CD4-positive, alpha-beta T cell treated with Interleukin-15 for 1 hour (primary cell): ENCODE measurements at places on chromosomes 5 and 9.
A peak's percentile ranks its signal among the peaks of the same experiment; 100 is the strongest.

DNA sequence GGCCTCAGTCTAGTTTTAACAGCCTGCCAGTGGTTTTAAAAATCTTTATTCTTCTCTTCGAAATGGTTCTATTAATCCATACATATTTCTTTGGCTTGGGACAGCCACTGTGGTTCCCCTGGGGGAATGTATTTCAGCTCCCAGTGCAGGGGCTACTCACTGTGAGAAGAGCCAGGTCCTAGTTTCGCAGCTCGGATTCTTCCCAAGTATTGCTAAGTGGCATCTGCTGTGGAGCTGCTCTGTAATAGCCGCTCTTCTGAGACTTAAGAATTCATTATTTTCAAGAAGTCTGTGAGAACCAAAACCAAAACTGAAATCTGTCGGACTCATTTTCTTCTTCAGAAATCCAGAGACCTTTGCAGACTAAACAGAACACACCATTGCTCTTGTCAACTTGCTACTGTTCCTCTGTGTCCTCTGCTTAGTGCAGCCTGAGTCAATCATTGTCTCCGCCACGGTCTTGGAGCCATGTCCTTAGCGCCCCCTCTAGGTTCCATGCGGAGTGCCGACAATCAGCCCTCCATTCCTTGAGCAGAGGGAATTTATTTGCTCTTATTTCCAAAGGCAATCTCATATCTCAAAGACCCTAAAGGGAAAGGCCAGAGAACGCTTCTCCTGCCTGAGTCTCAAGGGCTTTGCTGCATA, 478.2 kb downstream of the SPATA31D1 start:
- no peak for DNase-seq

- no peak for DNase-seq
Observed at GRCh38 chr5:102670224-102670836, 84.8 kb upstream of the PAM start.

DNA sequence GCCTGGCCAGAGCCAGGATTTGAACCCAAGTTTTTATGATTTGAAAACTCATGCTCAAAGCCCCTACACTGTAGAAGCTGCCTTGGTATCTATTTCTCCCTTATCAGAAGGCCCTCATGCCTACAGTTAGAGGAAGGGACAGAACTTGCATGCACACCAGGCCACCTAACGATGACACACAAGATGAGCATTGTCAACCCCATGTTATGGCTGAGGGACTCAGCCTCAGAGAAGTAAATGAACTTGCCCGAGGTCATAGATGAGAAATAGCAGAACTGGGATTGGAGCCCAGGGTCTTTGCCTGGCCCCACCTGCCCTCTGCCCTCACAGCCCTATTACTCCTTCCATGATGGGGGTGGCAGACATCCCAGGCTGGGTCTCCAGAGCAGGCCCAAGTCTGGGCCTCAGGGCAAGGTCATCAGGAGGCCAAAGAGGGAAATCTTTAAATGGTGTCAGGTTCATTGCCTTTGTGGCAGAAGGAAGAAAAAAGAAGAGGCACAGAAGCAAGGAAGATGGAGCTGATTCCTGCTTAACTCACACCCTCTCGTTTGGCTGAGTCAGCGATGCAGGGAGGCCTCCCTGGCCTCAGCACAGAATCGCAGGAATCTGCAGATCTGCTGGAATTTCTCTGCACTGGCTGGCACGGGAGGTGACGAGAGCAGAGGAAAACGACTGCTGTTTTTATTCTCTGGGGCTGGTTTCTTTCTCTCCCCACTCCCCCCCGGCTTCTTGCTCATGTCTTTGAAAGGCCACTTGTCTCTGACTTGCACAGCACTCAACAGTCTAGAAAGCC, 20.6 kb upstream of the CRB2 start:
- DNase-seq = no peak

GRCh38 chr5:71882826-71883741, 164.0 kb downstream of the CARTPT start:
- DNase-seq = no peak

DNA sequence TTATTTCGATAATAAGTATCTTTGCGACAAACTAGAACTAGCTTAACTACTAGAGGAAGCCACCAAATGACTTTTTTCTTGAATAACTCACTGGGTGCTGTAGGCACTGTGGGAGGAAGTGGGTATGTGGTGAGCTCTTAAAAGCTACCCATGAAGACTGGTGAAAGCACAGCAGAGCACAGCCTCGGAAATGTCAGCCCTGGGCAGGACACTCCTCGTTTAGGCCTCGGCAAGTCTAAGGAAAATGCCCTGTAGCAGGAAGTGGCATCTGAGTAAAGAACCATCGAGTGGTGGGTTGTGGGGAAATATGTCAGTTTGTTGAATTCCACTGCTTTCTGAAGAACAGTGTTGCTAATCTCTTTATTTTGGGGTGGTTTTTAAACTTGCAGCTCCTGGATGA, 44.0 kb upstream of the NCS1 start:
- DNase-seq = peak; percentile 77

DNA sequence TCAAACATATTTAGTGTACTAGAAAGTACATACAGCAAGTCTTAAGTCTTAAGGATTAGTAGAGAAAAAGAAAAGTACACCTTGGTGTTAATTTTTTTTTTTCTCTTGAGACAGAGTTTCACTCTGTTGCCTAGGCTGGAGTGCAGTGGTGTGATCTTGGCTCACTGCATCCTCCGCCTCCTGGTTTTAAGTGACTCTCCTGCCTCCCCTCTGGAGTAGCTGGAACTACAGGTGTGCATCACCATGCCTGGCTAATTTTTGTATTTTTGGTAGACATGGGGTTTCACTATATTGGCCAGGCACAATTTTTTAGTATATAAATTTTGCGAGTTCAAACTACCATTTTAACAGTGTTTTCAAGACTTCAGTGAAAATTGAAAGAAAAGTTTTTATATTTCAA, 1941.1 kb upstream of the CDH6 start:
- DNase-seq = no peak

- no peak for DNase-seq
Observed at GRCh38 chr9:68631811-68632210, 73.2 kb upstream of the PIP5K1B start.

DNA sequence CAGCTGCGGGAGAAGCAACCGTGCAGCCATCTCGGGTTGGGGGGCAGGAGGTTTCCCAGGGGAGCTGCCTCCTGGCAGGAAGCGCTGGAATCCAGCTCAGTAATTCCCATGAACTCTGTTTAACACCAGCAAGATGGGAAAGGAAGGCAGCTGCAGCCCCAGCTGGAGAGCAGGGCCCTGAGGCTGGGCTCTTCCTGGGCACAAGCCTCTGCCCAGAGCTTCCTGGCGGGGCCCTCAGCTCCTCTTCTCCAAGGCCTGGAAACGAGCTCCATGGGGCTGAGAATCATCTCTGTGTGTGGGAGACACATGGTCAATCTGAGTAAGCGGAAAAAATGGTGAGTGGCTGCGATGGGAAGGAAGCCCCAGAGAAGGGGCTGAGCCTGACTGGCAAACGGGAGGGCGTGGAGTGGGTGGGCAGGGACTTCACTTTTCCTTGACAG, 6.3 kb downstream of the MRPL36 start:
- no peak for DNase-seq

DNA sequence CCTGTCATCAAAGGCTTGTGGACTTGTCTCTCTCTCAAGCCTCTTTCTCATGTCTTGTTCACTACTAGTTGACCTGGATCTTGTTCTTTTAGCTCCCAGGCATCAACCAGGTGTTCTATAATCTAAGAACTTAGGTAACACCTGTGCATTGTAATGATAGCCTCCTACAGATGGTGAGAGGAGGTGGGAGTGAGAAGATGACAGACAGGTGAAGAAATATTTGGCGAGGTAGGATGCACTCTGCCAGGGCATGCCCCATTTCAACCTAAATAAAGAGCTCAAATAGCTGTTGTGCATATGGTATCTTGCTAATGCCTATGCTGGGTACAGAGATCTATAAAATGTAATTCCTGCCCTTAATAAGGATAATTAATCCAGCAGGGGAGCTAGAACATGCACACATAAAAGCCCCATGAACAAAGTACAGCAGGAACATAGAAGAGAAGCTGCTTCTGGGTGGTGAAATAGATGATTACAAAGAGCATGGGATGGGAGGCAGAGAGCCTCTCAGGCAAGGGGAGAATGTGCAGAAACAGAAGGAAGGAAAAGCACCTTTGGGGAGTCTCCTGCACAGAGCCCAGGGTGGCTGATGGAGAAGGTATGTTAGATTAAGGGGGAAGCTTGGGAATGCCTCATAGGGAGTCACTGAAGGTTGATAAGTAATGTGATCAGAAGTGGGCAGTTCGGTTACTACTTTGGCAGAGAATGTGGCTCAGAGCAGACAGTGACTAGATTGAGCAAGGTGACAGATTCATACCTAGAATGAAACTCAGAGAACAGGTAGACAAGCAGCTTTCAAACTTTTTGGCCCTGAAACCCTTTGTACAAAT, 28.0 kb upstream of the PLIN2 start:
- no peak for DNase-seq

- no peak for DNase-seq
Observed at GRCh38 chr5:127492854-127493738, 24.3 kb upstream of the PRRC1 start.

DNA sequence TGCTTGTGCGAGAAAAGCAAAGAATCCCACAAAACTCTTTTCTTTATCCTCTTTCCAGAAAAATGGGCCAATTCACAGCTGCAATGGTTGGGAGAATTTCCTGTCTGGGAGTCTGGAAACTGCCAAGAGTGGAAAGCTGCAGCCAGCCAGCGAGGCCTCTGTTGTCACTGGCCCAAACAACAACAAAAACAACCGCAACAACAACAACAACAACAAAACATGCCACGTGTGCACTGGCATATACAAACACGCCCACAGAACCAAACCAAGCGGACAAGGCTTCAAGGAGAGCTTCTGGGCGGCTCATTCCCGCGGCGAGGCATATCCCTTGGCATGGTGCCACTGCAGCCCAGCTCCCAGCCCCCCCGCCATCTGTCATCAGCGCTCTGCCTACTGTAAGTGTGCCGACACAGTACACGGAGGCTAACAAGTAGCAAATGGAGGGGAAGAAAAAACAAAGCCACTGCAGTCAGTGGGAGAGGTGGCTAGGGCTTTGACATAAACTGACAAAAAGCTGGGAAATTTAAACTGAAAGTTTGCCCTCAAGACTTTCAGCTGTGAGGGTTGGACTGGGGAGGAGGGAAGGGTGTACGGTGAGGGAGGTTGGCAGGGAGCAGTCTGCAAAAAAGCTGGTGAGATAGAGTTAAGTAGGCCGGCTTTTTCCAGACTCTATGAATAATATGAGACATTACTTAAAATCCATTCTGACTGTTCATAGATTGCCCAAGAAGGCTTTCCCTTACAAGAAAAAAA, 165.0 kb upstream of the ZNF462 start:
- no peak for DNase-seq

GRCh38 chr9:23541976-23542375, 284.1 kb downstream of the ELAVL2 start:
- DNase-seq = no peak

GRCh38 chr5:35898952-35899660, 39.3 kb downstream of the CAPSL start:
- no peak for DNase-seq

- DNase-seq = no peak
Observed at GRCh38 chr9:27129221-27129620, 20.2 kb downstream of the TEK start.

- DNase-seq = peak; percentile 99
Observed at GRCh38 chr5:181223058-181223728, at the start of gene TRIM41. Gene TRIM41 (plus strand): TSS chr5:181223281. CDS start chr5:181224000, 719 bp downstream.

- DNase-seq = no peak
Observed at GRCh38 chr9:32533336-32533735, 7.3 kb upstream of the RIGI start.

DNA sequence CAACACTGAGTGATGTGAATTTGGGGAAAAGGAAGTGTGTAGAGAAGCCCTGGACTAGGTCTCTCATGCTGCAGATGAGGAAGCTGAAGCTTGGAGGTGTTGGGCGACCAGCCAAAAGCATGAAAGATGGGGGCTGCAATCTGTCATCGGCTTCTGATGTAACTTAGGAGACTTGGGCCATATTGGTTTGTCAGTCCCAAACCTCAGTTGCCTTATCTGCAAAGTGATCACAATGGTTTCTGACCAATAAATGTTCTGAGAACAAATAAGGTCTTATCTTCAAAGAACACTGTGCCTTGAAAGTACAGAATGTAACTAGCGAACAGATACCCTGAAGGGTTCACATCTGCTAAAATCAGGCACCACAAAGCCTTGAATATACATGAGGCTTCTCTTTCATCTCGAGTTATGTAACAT, 198.4 kb upstream of the NR3C1 start:
- DNase-seq = no peak

DNA sequence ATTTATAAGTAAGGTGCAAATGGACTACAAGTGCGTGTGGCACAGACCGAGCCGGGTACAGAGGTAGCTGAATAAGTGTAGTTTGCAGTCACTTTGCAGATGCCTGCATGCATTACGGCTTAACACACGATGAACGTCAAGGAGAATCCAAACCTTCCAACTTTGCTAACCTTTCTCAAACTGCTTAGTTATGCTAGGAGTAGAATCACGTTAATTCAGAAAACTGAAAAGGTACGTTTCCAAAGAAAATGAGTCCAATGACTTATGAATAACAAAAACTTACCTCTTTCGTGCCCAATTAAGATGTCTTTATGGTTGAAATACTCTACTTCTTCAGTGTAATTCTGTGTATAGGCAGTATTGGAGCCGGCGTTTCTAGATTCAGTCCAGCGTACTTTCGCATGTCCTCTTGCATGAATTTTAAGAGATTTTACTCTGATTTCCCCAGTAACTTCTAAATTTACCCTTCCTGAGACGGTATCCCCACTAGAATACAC, 539 bp downstream of the ARRDC3 start:
- DNase-seq = peak; percentile 25

GRCh38 chr9:134657666-134658377, 16.2 kb downstream of the COL5A1 start:
- no peak for DNase-seq

- DNase-seq = no peak
Observed at GRCh38 chr5:916441-917293, 24.0 kb downstream of the TRIP13 start.

DNA sequence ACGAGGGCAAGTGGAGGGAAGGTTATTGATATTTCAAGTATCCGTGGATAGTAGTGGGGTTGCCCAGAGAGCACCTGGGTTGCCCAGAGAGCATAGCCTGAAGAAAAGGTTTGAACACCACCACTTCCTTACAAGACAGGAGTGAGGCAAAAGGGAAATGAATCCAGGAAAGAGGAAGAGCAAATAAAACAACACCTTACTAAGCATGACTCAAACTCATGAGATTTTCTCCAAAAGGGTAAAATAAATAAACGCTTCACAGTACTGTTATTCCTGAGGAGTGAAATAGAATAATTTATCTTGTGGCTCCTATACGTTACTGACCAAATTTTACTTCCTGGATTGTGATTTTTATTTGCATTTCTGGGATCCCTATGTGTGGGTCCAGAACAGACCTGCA, 65.2 kb upstream of the PTPRD start:
- DNase-seq = no peak

DNA sequence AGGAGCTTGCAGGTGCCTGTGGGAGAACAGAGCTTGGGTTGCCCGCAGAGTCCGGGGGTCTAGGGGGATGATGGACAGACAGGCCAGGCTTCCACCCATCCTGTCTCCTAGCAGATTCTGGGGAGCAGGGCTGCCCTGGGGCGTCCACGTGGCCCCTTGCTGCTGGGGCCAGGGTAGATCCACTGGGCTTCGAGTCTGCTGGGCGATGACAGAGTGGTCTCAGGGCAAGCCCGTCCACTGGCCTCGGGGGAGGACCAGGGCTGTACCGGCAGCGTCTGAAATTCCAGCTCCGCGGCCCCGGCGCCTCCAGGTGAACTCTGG, 124.2 kb upstream of the IRX4 start:
- DNase-seq = no peak

GRCh38 chr9:22031655-22032411, 22.7 kb upstream of the CDKN2B start:
- DNase-seq = no peak

GRCh38 chr5:112635276-112635675, 102.4 kb upstream of the APC start:
- DNase-seq = no peak
